ENCODE measurements at places on chromosomes 5 and 9. TPM values are rescaled to one million over a fixed set of nuclear protein-coding genes. Genes with fewer than 3 reads are reported as not detected.

PRRX2 gene
- total RNA-seq: not detected

BARHL1 gene
- not detected for total RNA-seq

IL7R gene
- 0.39 TPM for total RNA-seq

FOXI1 gene
- not detected for total RNA-seq

FOXD4L6 gene
- total RNA-seq: 0.39 TPM

TMC1 gene
- total RNA-seq: 0.79 TPM

SLC25A2 gene
- total RNA-seq: 0.39 TPM

CEP72 gene
- 6.7 TPM for total RNA-seq

All from placental epithelial cell (primary cell).